Lower leg skin (tissue), 4 donors: ENCODE measurements at places on chromosomes 5 and 9. TPM values are rescaled to one million over a fixed set of nuclear protein-coding genes. Genes with fewer than 3 reads are reported as not detected.

DNA sequence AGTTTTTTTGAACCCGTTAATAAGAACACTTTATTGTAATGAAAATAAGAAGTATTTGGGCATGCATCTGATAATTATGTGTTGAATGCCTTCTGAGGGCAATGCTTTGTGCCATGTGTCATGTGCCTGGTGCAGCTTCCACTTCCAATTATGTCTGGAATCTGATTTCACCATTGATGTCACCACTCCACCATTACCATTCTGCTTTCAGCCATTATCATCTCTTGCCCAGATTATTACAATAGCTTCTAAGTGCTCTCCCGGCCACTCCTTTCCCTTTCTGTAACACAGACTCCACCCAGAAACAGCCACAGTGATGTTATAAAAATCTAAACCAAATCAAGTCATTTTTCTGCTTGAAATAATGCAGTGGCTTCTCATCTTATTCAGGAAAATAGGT lies 171.7 kb downstream of the C9orf152 start:
- DNase-seq, result no peak

DNA sequence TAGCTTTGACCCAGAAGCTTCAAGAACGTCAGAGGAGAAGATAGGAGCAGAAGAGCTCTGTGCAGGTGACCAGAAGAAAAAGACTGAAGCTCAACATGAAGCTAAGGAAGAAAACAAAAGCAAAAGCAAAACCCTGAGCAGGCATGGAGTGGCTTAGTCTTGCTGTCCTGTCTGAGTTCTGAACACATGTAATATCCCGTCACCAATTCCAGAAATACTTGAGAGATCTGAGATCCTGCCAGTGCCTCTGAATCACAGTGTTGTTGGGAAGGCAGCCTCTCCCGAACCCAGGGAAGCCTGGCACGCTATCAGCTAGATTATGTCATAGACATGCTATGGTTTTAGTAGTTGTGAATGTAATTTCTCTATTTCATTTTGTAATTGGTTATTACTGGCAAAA lies 235.7 kb downstream of the ICE1 start:
- no peak for DNase-seq

The PLPPR1 gene
- 2.2 TPM for total RNA-seq

- no peak for DNase-seq
These were observed 54.3 kb downstream of the LMX1B start for GRCh38 chr9:126668058-126668457.

DNA sequence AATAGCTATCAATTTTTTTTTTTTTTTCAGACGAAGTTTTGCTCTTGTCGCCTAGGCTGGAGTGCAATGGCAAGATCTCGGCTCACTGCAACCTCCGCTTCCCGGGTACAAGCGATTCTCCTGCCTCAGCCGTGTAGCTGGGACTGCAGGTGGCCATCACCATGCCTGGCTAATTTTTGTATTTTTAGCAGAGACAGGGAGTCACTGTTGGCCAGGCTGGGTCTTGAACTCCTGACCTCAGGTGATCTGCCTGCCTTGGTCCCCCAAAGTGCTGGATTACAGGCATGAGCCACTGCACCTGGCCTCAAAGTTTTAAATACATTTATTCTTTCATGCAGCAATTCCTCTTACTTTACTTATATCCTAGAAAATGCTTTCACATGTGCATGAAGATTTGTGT lies 17.6 kb downstream of the TRIM14 start:
- no peak for DNase-seq

The PCDHB11 gene
- 1.7 TPM for total RNA-seq

The PCDHB3 gene
- total RNA-seq, result 1.6 TPM

GRCh38 chr5:120083851-120084542 lies 380.1 kb upstream of the PRR16 start:
- DNase-seq, result no peak
